ENCODE measurements at places on chromosomes 2 and 18.

DNA sequence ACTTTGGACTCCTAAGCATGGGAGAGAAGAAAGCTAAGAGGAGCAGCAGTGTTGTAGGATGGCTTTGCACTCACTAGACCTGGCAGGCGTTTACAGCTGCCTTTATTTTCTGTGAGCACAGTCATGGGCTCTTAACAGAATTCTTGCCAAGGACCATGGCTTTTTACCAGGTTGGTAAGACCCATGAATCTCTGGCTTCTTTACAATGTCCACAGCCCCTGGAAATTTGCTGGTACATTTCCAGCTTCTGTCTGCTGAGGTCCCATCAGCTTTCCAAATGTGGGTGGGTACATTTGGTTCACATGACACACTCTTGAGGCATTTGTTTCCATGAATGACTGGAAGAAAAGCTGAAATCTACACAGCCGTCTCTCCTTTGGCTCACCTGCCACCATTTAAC lies 162.7 kb downstream of the PPP1R1C start:
- DNase-seq, result no peak

DNA sequence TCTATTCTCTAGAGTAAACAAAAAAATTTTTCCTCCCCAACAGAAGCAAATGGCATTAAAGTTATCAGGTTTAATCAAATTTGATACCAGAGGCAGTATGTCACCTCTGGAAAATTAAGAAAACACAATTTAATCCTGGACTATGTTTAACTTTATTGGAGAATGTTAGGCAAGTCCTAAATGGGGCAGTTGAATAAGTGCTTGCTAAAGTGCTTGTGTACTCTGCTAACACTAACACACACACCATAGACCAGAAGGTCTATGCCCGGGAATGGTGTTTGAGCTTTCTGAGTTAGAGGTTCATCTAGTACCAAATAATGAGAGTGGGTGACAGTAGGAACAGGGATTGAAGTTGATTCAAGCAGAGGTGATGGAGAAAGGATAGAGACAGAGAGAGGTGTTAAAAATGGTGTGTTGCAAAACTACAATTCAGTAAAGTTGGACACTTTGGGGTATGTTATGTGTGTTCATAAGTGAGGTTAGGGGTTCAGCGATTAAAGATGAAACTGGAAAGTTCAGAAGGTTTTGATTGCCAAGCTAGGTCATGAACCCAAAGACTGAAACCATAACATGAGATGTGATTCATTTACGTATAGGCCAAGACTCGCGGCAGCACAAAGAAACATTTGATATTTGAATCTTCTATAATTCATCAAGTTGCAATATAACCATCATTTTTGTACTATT lies 40.5 kb upstream of the PEX13 start:
- no peak for DNase-seq

GRCh38 chr2:39377226-39377939 lies 59.7 kb downstream of the MAP4K3 start:
- no peak for DNase-seq

GRCh38 chr18:45761512-45762114 lies 37.6 kb downstream of the SLC14A1 start:
- DNase-seq, result no peak

DNA sequence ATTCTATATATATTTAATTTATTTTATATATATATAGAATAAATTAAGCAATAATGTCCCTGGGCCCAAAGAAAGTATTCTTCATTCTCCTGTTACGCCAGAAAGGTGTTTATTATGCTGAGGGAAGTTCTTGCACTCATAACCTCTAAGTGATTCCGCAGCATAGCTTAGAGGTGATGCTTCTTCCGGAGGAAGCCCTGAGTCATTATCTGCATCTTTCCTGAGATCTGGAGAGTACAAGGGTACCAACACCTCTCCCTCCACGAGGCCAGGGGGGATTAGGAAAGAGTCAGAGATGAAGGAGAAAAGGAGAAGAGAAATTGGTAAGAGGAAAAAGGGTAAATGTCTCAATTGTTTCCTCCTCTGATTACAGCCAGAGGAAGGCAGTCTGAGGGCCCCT lies 43.1 kb upstream of the RTN4 start:
- no peak for DNase-seq

- no peak for DNase-seq
Measured at GRCh38 chr2:149832324-149832723, 244.7 kb upstream of the MMADHC start.

GRCh38 chr2:146108993-146109392 lies 1589.1 kb upstream of the ZEB2 start:
- DNase-seq, result no peak

DNA sequence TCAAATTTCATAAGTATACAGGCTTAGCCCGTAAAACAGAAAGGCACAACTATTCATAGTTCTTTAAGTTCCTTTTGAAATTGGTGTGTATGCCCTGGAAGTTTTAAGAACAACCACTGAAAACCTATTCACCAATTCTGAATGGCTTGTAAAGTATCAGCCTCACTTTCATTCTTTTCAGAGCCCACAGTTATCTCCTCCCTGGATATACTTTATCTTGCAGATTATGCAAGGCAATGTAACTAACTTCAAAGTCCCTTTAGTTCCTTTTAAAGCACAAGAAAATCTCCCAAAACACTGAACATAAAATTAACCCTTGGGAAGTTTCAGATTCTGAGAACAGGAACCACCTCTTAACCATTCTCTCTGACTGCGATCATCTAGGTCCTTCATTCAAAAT lies 1.1 kb downstream of the STRN start:
- no peak for DNase-seq

- DNase-seq, result no peak
Measured at GRCh38 chr18:22223254-22223964, 54.0 kb downstream of the GATA6 start.

GRCh38 chr2:157259386-157259785 lies 1.9 kb downstream of the GALNT5 start:
- no peak for DNase-seq

DNA sequence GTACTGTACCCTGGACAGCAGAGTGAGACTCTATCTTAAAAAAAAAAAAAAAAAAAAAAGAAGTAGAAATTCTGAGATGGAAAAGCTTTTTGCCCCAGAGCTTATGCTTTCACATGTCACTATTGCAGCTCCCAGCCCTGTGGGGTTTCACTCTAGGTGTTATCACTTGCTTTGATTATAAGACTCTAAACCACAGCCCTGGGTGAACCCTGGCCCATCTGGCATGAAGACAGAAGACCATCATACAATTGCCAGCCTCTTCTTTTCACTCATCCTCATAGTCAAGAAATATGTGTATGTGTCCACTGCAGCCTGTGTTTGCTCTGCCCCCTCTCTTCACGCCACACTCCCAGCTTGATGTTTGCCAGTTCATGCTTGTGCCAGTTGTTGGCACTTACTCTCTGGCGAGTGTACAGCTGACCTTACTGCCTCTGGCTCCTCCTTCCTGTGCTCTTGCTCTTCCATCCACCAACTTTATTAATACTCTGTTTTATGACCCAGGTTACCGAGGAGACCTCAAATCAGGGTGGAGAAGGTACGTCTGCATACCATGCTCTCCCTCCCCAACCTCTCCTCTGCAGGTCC lies 136.7 kb upstream of the NCK2 start:
- DNase-seq, result no peak

- no peak for DNase-seq
Measured at GRCh38 chr2:191486584-191487320, 191.2 kb upstream of the NABP1 start.

DNA sequence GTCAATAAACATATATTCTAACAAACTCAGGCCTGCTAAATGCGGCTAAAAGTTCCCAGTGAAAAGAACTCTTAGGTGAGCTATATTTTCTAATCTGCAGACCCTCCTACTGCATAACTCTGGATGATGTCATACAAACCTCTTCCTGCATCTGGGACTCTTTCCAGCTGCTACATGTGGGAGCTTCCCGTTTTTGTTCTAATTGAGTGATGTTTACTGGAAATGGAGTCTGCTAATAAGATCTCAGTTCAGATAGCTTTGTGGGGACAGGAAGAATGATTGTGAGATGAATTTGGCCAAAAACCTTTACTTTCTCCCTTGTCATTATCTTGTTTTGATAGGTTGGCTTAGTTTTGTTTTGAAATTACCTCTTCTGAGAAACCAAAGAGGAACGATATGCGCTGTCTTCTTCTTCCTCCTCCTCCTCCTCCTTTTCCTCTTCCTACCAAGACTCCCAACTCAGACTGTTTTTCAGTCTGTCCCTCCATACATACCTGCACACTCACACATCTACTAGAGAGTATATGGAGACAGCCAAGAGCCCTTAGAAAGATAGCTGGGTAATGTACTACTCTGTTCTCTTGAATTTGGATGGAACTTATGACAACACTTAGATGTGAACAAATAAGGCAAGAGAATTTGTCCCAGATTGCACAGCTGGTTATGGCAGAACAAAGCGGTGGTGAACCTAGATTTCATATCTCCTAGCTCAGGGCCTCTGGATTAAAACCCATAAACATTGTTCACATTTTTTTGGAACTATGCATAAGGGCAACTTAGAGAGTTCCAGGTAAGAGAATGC lies 39.8 kb upstream of the AAK1 start:
- no peak for DNase-seq

DNA sequence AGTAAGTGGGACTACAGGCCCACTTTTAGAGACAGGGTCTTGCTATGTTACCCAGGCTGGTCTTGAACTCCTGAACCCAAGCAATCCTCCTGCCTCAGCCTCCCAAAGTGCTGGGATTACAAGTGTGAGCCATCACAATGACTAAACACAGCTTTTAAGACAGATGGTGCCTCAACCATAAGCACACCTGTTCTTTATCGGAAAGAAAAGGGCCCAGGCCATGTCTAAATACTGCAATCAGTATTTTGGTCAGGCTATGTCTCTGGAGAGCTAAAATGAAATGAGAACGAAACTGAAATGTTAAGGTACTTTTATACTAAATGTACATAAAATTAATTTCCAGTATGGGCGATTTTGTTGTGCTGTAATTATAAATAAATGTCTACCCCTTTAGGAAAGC lies 69.5 kb upstream of the SPTBN1 start:
- DNase-seq, result no peak

GRCh38 chr2:98188351-98189046 lies 101.5 kb downstream of the VWA3B start:
- DNase-seq, result no peak

GRCh38 chr18:37483221-37483971 lies 82.2 kb downstream of the CELF4 start:
- DNase-seq, result no peak

DNA sequence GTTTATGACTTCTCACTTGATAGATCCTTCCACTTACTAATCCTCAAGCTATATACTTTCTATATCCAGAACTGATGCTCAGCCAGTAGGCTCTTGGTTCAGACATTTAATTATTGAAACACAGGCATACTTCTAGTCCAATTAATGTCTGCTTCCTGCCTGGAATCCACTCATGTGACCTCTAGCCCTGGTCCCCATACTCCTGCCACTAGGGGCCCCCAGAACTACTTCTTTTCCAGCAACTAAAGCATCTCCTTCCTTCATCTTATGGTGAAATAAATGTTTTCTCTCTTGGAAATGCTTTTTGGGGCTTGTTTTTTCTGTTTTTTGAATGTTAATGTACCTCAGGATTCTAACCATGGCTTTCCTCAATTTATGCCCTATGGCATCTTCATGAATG lies 527.6 kb downstream of the SATB2 start:
- DNase-seq, result no peak

DNA sequence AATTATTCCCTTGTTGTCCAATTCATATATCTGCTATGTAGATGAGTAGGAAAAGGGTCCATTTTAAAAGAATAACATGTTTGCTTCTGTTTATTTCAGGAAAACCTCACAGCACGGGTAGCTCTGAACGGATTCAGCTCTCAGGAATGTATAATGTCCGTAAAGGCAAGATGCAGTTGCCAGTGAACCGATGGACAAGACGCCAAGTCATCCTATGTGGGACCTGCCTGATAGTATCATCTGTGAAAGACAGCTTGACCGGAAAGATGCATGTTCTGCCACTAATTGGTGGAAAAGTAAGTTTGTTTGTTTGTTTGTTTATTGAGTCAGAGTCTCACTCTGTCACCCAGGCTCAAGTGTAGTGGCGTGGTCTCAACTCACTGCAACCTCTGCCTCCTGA lies 114.6 kb downstream of the PHLPP1 start:
- no peak for DNase-seq

- no peak for DNase-seq
Measured at GRCh38 chr2:194867328-194867727, 789.7 kb upstream of the SLC39A10 start.

- DNase-seq, result no peak
Measured at GRCh38 chr2:165898381-165898780, 55.2 kb downstream of the TTC21B start.

DNA sequence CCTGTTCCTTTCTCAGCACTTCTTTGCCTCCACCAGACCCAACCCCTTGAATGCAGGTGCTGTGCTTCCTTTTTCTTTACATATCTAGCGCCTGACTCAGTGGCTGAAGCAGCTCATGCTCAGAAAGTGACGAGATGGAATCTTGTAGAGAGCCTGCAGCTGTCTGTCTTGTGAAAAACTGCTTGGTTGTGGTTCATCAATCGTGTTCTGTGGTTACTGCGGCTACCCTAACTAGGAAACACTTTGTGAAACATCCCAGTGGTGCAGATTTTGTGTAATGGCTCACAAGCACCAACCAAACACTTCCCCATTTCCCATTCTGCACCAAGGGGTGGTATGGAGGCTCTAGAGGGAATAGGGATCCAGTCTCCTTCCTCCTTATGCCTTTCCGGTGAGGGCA lies 307.2 kb upstream of the MMADHC start:
- DNase-seq, result no peak

- peak; percentile 80 for DNase-seq
Measured at GRCh38 chr2:61694312-61695274, 156.4 kb upstream of the XPO1 start.

DNA sequence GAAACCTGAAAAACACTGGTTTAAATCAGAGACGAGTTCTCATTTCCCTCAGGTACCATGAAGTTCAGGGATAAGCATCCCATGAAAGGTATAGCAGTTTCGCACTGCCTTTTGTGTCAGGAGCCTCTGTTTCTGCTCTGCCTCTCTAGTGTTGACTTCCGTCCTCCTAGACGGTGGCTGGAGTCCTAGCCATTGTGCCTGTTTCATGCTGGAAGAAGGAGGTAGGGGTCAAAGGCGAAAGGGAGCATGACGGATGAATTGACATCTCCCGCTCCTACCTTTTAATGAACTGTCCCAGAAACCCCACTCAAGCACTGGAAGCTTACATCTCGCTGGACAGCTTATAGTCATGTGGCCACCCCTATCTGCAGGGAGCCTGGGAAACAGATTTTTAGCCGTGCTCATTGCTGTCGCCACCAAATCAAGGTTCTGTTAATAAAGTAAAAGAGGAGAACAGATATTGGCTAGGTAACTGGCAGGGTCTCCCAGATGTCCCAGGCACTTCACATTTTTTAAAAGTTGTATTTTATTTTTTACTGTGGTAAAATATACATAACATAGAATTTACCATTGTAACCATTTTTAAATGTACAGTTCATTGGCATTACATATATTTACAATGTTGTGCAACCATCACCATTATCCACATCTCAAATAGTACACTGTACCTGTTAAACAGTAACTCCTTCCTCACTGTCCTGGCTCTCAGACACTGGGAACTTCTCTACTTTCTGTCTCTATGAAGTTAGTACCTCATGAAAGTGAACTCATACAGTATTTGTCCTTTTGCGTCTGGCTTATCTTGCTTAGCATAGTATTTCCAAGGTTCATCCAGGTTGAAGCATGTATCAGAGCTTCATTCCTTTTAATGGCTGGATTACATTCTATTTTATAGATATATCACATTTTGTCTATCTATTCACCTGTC lies 55.0 kb upstream of the CTLA4 start:
- no peak for DNase-seq
